ENCODE measurements at places on chromosomes 7 and 10.

- DNase-seq = no peak
These were observed 39.3 kb upstream of the PODXL start for GRCh38 chr7:131595699-131596098.

DNA sequence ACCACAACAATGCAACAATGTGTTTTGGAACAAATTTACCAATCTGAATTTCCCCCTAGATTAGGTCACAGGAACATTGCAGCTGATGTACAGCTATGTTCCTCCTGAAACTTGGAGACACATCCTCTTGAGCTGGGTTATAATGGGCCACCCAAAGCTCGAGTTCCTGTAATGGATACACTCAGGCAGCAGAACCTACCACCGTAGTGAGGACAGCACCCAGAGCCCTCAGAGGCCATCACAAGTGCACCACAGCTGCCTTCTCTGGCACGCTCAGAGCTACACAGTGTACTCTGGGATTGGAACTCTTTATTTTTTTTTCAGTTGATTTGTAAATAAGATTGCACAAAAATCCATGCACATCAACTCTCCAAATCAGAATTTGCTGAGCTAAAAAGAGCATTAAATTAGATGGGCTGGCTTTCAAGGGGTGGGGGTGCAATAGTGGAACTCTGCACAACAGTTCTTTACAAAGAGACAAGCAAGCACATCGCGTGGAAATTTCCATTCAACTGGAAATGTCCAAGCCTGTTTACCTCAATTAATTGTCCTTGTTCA, 56.7 kb downstream of the EGFR start:
- no peak for DNase-seq

- no peak for DNase-seq
These were observed 90.7 kb upstream of the LRRC4 start for GRCh38 chr7:128121711-128122530.

- DNase-seq = peak; percentile 90
These were observed 1.5 kb downstream of the PVRIG start for GRCh38 chr7:100221231-100221718.

DNA sequence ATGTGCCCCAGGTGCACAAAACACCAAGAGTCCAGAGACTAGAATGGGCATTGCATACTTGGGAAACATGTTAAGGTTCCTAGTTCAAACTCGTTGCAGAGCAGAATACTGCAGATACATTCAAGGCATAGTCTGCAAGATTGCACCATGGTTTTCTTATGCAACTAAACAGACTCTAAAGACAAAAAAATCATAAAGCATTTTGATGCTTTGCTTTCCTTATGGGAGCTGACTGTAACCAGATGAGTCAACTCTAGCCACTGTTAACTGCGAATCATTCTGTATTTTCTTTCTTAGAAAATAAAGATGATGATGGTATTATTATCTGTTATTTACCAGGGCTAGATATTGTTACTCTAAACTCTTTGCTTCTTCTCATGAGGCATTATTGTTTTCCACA, 19.7 kb downstream of the TRUB1 start:
- DNase-seq = no peak

DNA sequence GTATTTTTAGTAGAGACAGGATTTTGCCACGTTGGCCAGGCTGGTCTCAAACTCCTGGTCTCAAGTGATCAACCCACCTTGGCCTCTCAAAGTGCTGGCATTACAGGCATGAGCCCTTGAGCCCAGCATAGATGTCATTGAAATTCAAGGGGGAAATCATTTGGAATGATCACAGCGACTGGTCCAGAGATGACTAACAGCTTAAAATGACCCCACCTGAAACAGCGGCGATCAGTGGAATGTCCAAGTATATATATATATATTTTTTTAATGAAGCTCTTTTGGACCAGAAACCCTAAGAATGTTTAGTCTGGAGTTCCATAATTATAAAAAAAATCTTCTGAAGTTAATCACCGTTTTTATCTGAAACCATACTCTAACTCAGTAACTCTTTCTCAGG, 12.5 kb upstream of the AKR1E2 start:
- DNase-seq = no peak

GRCh38 chr10:49407552-49408137, 11.8 kb upstream of the DRGX start:
- peak; percentile 79 for DNase-seq

DNA sequence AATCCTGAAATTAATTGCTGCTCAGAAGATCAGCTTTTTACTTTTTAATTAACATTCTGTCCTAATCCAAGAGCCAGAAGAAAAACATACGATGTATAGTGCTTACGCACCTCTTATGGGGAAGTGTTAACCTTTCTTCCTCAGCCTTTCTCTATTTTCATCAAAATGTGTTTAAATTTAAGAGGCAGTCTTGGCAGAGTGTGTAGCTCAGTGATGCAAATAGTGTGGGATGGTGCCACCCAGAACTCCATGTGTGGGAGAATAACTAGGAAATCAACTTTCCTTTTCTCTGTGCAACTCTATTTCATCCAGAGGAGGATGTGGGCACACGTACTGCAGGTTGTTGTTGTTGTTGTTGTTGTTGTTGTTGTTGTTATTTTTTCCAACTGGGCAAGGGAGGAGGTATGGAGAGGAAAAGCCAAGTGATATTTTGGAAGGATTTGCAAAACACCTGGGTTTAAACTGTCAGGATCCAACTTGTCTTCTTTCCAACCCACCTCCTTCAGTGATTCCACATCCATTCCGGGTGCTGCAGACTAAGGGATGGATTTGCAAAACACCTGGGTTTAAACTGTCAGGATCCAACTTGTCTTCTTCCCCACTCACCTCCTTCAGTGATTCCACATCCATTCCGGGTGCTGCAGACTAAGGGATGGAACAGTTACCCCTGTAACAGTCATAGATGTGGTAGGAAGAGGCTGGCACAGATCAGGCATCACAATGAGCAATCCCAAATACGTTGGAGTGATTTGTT, 19.8 kb downstream of the ELMO1 start:
- DNase-seq = no peak

GRCh38 chr10:66837990-66838389, 87.8 kb upstream of the LRRTM3 start:
- no peak for DNase-seq

DNA sequence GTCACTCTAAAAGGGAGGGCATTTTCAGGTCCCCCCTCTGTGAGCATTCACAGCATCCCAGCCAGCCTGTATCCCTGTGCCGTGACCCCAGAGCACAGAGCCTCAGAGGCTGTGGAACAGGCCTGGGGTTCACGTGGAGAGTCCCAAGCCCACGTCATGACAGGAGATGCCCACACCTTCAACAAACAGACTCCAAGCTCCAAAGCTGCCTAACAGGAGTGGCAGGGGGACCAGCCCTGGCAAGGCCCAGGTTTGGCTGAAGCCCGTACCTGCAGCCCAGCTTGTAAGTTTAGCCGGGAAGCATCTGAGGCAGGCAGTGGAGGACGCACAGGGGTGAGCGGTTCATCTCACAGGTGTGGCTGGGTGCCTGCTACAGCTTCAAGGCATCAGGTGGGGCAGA, 33.5 kb downstream of the LHPP start:
- DNase-seq = no peak

DNA sequence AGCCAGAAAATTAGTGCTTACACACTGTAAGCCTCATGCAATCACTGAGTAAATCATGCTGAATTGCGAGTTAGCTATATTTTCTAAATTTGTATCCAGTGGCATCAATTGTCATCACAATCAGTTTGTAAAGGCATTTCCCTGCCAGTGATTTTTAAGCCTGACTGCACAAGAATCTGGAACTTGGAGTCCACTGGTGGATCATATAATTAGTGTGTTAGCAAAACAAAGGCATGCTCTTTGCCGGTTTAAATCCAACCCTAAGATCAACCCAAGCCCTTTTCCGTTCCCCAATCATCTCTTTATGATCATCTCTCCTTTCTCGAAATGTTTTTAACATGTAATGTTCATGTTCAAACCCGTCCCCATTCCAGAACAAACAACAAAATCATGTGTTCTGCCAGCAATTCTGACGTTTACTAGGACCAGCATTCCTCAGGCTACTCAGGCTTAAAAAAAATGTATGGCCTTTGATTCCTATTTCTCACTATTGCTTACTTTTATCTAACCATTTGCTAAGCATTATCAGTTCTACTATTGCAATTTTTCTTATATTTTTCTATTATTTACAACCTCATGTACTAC, 649.2 kb downstream of the SORCS1 start:
- no peak for DNase-seq

GRCh38 chr10:102335184-102335583, 60.3 kb upstream of the NFKB2 start:
- DNase-seq = no peak

DNA sequence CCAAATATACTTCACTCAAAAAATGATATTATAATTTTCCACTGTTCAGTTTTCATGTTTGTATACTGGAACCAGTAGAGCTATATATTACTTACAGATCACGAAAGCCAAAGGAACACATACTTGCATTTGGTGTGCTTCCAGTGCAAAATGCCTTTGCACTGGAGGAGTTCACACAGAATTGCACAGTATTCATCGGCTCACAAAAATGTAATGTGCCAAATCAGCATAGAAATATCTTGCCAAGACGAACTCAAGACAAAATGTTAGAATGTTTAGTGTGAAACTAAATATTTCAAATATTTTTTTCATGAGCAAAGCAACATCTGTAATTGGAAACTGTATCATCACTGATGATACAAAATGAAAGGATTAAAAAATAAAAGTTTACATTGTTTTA, 646.2 kb upstream of the SEMA3D start:
- DNase-seq = no peak

GRCh38 chr10:972763-973162, 15.5 kb upstream of the GTPBP4 start:
- DNase-seq = no peak

- DNase-seq = no peak
These were observed 18.9 kb downstream of the ZNF680 start for GRCh38 chr7:64544010-64544409.

DNA sequence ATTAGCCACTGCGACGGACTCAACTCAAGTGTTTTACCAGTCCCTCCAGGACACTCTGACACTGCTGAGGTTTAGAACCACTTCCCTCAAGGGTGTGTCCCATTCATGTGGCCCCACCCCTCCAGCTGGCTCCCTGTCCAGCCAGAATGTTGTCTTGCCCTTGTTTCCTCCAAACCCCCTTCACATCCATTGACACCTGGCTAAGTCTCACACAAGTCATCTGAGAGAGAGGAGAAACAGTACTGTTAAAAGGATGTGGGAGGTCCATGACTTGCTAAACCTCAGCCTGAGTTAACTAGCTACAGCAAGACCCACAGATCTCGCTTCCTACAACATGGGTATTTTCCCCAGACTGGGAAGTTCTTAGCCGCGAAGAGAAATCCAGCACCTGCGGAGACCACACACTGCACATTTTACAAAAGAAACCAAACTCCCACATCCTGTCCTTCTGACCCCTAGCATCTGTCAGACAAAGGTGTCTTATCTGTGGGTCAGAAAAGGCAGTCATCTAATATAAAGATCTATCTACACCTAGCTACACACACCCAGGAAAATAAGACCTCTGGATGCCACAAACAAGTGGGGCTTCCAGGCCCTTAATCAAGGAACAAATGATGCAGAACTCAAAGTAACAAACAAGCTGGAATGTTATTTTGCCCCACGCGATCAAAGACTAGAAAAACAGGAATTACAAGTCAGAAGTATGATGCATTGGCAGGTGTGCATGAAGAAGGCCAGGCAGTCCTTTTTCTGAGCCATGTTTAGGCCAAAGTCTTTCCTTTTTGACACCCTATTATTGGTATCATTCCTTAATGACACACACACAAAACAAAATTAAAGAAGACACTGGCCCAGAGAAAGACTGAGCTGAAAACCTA, 13.9 kb downstream of the OSBPL3 start:
- peak; percentile 61 for DNase-seq

DNA sequence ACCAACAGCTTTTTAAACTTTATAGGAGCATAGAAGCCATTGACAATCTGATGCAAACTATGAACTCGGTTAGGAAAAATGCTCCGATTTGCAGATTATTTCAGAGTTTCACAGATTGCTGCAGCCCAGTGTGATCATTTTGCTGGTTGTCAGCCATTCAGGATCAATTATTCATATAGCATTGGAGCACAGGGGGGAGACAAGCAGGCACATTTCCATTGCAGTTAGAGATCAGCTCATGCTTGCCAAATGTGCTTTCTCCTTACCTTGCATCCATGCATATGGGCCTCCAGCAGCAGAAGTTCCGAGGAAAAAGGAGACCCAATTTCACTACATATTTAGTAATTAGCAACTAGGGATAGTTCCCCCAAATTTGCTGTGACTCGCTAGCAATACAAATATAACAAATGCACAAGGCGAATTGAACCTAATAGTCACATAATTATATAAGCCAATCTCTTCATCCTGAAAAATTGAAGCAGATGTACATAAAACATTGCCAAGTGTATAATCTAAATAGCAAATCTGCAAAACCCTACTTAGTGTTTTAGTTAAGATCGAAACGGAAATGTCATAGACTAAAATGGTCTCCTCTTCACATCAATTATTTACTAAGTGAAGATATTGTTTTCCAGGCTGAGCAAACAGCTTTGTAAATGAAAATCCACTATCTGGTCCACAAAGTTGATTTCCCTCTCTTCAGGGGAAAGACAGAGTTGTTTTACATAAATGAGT, 49.5 kb upstream of the RSU1 start:
- no peak for DNase-seq

- no peak for DNase-seq
These were observed 39.1 kb downstream of the WNT2 start for GRCh38 chr7:117283779-117284178.

DNA sequence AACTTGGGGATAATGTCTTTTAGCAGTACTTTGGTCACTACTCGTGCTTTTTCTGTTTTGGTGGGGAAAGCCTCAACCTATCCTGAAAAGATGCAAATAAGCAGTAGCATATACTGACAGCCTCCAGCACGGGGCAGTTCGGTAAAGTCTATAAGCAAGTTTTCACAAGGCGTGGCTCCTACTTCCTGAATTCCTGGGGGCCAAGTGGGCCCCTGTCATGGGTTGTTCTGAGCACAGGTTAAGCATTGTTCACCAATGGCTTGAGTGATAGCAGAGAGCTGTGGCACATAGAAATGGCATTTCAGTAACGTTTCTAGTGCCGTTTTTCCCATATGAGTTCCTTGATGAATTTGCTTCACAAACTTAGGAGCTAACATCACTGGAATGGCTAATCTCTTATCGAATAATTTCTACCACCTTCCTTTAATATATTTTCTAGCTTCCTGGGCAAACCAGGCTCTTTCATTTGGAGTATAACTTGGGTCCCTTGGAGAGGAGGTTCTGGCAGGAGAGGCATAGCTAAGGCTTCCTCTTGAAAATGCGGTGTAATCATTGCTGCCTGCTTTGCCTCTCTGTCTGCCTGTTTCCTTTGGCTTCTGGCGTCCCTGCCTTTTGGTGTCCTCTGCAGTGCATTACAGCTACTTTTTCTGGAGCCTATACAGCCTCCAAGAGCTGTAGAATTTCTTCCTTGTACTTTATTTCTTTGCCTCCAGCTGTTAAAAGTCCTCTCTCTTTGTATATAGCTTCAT, 11.7 kb upstream of the ZNF239 start:
- DNase-seq = no peak

GRCh38 chr10:131698986-131699385, 201.8 kb upstream of the PPP2R2D start:
- DNase-seq = peak; percentile 1

Data from activated CD4-positive, alpha-beta memory T cell treated with anti-CD3 and anti-CD28 coated beads for 36 hours (primary cell).